Epithelial cell of umbilical artery (primary cell): ENCODE measurements at places on chromosomes 3 and 15. TPM values are rescaled to one million over a fixed set of nuclear protein-coding genes. Genes with fewer than 3 reads are reported as not detected.

CCDC39 gene
- not detected in 2 replicates for total RNA-seq

GPX1 gene
- 244 and 429 TPM in 2 replicates for total RNA-seq

ARHGEF3 gene
- 2.6 and 9.3 TPM in 2 replicates for total RNA-seq

RLBP1 gene
- not detected in 2 replicates for total RNA-seq

GP5 gene
- total RNA-seq, result not detected in 2 replicates

MESP1 gene
- total RNA-seq, result 0.61 and 0.65 TPM in 2 replicates

SEC61A1 gene
- 191 and 215 TPM in 2 replicates for total RNA-seq

FBXW12 gene
- not detected in 2 replicates for total RNA-seq

SSUH2 gene
- not detected in 2 replicates for total RNA-seq

EPHB1 gene
- total RNA-seq, result 0.15 and 0.65 TPM in 2 replicates

EPHB3 gene
- total RNA-seq, result 0.15 TPM in 1 of 2 replicates, not detected in the other

SKOR1 gene
- total RNA-seq, result under 0.01 TPM in 1 of 2 replicates, not detected in the other

ARMC8 gene
- 45.8 and 59.0 TPM in 2 replicates for total RNA-seq

CCR8 gene
- not detected in 2 replicates for total RNA-seq

CBLB gene
- total RNA-seq, result 9.7 and 19.8 TPM in 2 replicates
